ENCODE measurements at places on chromosomes 2 and 18. TPM values are rescaled to one million over a fixed set of nuclear protein-coding genes. Genes with fewer than 3 reads are reported as not detected.

The C2orf74 gene
- total RNA-seq: 19.0 TPM

The PID1 gene
- total RNA-seq: 13.0 TPM

The LONRF2 gene
- 1.8 TPM for total RNA-seq

The DLX1 gene
- 0.41 TPM for total RNA-seq
